ENCODE measurements at places on chromosomes 1 and 21.

GRCh38 chr1:11498956-11499594 is 20.1 kb downstream of the DISP3 start:
- no peak for DNase-seq

GRCh38 chr1:119210296-119210649 is 69.8 kb upstream of the WARS2 start:
- no peak for DNase-seq

GRCh38 chr1:165257969-165258459 is 98.5 kb downstream of the LMX1A start:
- peak; percentile 67 for DNase-seq

- no peak for DNase-seq
These were observed 230.2 kb downstream of the PRDM2 start for GRCh38 chr1:13930151-13930550.

GRCh38 chr1:69661686-69662085 is 94.0 kb downstream of the LRRC7 start:
- no peak for DNase-seq

Measured in NCI-H460 (cell line).